Skin of body (tissue), 3 donors: ENCODE measurements at places on chromosomes 5 and 9.

DNA sequence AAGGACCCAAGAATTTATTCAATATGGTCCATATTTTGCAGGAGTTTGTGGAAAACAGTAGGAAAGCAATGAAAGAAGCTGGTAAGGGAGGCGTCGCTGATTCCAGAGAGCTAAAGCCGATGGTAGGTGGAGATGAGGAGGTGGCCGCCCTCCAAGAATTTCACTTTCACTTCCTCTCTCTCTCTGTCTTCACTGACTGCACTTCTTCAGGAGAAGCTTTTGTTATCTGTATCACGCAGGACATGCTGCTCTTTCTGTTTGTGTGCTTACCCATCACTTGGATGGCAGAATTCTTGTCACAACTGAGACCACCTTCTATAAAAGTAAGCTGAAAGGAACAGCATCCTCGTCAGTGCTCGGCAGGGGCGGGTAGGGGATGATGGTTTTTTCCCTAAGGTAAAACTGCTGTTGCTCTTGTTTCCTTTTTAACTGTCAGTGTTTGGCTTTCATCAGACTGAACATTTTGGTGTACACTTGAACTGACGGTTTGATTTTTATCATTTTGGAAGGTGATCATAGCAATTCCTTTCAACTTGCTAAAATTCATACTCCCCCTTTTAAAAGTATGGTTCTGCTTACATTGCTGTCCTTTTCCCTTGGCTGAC, 62.4 kb upstream of the FSD1L start:
- no peak for DNase-seq

DNA sequence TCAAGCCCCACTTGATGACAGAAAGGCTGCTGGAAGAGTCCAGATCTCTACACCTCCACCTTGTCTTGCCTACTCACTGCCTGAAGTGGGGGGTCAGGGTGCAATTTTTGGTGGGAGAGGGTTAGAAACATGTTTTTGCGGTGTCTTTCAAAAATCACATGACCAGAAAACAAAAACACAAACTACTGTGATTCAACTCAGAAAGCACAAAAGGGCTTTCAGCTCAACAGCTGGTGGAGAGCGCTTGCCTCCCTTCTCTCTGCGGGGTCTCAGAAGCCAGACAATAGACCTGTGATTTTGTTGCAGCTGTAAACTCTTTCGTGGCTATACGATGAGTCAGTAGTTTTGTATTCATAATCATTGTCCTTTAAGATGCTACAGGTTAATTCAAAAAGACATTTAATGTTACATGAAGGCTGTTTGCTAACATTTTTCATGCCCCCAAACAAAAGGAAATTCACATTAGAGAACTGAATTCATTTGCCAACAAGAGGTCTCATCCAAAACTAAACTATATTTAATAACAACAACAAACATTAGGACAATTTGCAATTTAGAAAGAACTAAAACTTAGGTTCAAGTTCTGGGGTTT, 172.6 kb upstream of the RAI14 start:
- DNase-seq, result no peak

DNA sequence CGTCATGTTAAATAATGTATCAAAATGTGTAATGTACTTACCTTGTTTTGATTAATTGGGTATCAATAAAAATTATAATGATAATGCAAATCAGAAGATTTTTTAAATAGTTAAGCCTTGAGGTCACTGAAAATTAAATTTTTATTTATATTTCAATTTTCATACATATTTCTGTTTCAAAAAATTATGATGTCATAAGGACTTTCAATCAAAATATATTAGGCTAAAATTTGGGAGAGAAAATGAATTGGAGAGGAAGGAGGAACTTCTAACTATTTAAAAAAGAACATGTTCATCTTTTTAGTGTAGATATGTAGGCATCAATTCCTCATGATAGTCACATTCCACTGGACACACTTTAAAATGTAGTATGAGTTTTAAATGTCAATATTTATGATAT, 29.1 kb upstream of the ERAP1 start:
- DNase-seq, result no peak

- DNase-seq, result no peak
These were observed 327.0 kb downstream of the IZUMO3 start for GRCh38 chr9:24218656-24219055.

- DNase-seq, result no peak
These were observed 6.6 kb upstream of the AHRR start for GRCh38 chr5:314676-315487.

GRCh38 chr5:132829742-132830435, 558 bp downstream of the SHROOM1 start:
- DNase-seq, result no peak

GRCh38 chr9:124580186-124580585, 73.0 kb upstream of the NR5A1 start:
- no peak for DNase-seq

- DNase-seq, result no peak
These were observed 44.4 kb downstream of the PCA3 start for GRCh38 chr9:76808636-76809035.

- DNase-seq, result peak; percentile 8
These were observed 163.6 kb upstream of the SEMA6A start for GRCh38 chr5:116738239-116738614.

- DNase-seq, result no peak
These were observed 68.5 kb upstream of the MELK start for GRCh38 chr9:36504156-36504555.

GRCh38 chr5:69032009-69032408, 61.8 kb upstream of the SLC30A5 start:
- no peak for DNase-seq

GRCh38 chr9:105193560-105193959, 50.9 kb upstream of the SLC44A1 start:
- no peak for DNase-seq
